HS-27A (cell line): ENCODE measurements at places on chromosomes 4 and X.

- no peak for DNase-seq
These were observed 171.8 kb upstream of the PACRGL start for GRCh38 chr4:20528508-20528907.

- DNase-seq = no peak
These were observed 55.0 kb downstream of the HTT-AS start for GRCh38 chr4:3019145-3019846.

DNA sequence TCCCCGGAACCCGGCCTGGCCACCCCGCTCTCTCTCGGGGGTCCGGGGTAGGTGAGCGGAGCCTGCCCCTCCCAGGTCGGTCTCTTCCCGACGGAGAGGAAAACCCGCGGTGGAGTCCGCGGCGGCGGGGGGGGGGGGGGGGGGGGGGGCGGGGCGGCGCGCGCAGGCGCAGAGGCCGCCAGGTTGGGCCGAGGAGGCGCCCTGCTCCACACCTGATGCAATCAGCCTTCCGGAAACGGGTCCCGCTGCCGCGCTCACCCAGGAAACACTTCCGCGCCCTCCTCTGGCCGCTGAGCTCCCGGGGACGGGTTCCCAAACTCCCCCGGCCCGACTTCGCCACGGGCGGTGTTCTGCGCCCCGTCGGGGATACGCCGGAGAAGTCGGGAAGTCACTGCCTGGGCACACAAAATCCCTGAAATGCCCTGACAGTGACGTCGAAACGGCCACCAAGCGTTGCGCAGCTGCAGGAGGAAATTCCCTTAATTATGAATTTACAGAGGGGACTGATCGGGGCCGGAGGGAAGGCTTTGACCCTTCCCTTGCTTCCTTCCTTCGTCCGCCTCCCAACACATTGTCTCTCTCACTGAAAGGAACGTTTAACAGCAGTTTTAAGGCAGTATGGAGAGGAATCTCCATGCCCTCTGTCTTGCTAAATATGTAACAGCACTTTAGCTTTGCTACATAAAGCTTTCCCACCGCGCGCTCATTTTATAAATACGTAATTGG is 2.1 kb upstream of the APBB2 start:
- DNase-seq = no peak

DNA sequence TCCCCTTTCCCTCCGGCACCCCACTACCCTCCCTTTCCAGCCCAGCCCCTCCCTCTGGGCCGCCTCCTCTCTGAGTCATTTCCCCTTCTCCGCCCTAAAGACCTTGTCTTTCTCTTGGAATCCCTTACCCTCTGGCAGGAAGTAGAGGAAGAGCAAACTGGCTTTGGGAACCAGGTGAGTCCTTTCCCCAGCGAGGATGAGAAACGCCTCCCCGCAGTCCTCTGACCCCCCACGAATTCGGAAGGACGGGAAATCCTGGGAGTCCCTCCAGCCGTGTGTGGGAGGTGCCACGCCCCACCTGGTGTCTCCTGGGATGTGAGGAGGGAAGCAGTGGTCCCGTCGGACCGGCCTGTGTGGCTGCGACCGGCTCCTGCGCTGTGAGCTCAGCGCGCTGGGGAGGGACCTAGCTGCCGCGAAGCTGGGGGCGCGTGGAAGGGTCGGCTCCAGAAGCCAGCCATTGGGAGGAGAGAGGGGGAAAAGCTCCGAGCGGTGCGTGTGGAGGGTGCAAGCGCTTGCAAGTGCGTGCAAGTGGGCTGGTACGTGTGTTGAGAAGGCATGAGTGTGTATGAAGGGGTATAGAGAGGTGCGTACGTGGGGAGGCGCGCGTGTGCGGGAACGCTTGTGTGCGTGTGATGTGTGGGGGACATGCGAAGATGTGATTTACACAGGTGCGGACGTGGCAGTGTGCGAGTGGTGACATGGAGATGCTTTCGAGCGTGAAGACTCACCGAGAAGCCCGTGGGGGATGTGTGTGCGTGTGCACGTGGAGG is 46.3 kb downstream of the TEX13B start:
- no peak for DNase-seq

DNA sequence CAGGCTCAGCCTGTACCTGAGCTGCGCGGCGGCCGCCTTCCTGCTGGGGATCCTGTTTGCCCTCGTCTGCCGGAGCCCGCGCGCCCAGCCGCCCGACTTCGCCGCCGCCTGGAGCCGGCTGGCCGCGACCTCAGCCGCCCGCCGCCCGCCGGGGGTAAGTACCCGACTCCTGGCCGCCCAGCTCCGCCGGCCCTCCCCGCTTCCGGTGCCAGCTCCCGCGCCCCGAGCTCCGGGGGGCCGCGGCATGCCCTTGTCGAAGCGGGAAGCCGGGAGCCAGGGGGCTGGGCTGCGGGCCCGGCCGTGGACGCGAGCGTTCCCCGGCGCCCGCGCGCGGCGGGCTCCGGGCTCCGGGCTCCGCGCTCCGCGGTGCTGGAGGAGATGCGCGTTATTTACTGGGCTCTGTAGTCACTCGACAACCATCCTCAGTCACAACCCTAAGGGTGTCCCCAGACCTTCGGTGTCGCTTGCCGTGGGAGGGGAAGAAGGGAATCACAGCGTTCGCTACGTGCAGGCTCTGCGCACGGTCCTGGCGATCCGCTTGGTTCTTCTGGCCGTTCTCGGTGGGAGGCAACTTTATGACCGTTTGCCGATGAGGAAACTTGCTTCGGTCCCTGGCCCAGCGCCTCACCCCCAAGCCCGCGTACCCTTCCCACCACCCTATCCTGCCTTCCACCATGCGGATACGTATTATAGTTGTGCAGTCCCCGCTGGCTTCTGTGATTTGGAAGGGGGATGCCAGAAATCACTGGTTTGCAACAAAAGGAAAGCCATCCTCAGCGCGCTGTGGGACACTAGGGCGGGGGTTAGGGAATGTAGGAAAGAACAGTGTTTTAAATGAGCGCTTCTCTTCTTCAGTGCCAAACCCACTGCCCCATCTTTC is 944 bp downstream of the SNX25 start:
- no peak for DNase-seq

DNA sequence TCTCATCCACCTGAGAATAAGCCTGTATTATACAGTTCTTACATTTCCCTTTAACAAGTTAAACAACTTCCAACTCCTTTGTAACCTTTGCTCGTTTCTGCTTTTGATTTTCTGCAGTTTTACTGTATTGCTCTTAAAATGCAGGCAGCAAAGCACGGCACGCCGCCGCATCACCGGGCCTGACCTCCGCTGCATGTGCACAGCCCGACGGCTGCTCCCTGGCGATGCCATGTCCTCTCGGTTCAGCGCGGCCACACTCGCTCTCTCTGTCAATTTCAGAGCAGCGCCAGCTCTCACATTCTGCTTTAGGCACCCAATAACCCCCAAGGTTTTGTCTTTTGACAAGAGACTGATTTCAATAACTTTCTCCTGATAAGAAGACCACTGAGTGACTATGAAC is 60.3 kb downstream of the DCTD start:
- DNase-seq = no peak

- no peak for DNase-seq
These were observed 79.7 kb downstream of the TMEM131L start for GRCh38 chr4:153545822-153546221.

DNA sequence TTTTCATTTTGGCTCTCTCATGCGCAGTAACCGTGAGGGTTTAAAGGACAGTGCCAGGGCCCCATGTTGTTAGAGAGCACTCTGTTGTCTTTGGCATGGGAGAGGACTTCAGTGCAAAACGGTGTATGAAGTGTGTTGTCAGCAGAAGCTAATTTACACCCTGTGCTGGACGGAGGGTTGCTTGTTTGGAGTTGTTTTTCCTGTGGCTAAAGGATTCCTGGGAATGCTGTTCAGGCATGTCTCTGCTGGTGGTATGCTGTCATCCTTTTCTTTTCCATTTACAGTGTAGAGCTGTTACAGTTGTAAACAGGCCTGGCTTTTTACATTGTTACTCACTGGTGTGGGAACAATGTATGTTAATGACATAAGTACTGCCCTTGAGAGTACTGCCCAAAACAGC is 206.3 kb downstream of the CBR4 start:
- DNase-seq = no peak

- DNase-seq = no peak
These were observed 121.9 kb downstream of the RBMX2 start for GRCh38 chrX:130523460-130524394.

DNA sequence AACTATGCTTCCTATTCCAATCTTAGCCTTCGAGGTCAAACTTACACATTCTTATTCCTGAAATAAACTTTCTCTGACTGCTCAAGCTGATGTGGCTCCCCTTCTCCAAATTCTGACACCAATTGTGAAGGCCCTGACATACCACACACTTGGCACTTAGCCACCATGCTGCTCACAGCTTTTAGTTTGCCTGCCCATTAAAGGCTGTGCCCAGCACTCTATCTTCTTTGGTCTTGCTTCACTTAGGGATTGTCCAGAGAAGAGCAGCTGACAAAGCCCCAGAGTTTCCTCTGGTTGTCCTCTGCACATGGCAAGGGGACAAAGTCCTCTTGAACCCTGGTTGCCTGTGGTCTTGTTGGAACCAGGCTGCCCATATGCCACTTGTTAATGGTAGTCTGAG is 126.1 kb downstream of the ARHGEF9 start:
- DNase-seq = no peak

GRCh38 chrX:57929373-57929772 is 19.1 kb upstream of the ZXDA start:
- DNase-seq = no peak

DNA sequence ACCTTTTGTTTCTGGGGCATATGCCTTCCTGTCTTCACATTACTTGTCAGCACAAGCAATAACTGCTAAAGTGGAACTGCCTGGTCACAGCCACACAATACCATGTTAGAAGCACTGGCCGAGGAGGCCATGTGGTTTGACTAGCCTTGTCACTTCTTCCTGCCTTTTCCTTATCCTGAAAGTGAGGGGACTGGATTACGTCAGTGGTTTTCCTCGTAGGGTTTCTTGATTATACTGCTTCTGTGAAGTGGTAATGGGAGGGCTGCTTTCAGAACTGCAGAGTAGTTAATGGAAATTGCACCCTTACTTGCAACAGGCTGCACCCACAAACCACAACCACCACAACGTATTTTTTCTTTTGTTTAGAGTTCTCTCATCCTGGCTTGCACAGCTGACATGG is 26.6 kb downstream of the ZRSR2 start:
- DNase-seq = no peak

GRCh38 chr4:98937986-98938720 is 9.2 kb upstream of the EIF4E start:
- no peak for DNase-seq

DNA sequence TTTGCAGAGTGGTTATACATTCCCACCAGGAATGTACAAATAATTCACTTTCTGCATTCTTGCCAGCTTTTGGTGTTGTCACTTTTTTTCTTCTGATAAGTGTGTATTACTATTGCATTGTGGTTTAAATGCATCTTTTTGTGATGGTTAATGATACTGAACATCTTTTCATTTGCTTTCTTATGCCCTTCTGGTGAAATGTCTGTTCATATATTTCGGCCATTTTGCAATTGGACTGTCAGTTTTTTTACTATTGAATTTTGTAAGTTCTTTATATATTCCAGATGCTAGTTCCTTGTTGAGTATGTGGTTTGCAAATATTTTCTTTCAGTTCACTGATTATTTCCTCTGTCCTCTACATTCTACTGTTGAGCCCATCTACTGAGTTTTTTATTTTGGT is 19.4 kb upstream of the BMP2K start:
- no peak for DNase-seq

GRCh38 chr4:68249434-68249833 is 3.9 kb upstream of the TMPRSS11B start:
- no peak for DNase-seq

DNA sequence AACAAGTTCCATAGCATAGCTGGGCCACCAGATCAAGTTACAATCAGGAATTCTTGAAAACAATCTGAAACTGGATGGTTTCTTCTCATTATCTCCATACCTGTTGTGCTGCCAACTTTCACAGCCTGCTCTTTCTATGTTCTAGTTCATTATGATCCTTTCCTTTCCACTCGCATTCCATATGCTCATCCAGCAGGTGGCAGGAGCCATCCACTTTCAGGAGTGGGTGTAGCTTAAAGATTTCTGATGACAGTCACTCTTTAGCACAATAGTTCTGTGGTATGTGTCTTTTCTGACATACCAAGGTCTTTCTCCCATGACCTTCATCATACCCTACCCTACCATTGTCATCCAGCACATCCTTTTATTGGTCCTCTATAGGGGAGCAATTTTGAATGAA is 46.4 kb downstream of the PAGE2 start:
- no peak for DNase-seq

GRCh38 chrX:47214435-47215077 is 3.9 kb upstream of the CDK16 start:
- no peak for DNase-seq

DNA sequence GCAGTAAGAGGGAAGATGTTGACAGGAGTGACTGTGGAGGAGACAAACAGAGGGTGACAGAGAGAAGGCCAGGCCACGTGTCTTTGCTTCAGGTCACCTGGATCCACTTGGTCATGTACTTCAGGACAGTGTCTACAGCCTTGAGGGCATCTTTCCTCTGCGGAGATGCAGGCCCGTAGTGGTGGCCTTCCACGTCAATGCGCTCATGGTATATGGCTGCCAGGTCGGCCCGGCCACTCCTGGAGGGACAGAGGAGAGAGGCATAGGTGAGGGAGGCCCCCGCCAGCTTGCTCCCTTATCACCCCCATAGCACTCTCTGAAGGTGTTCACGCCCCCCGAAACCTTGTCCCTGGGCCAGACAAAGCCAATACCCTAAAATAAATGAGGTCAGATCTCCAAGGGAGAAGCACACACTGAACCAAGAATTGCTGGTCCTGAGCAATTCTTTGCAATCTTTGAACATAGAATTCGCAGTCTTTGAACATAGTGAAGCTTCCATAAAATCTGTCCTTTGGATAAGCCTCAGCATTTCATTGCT is 99.9 kb downstream of the ENPP6 start:
- DNase-seq = no peak

DNA sequence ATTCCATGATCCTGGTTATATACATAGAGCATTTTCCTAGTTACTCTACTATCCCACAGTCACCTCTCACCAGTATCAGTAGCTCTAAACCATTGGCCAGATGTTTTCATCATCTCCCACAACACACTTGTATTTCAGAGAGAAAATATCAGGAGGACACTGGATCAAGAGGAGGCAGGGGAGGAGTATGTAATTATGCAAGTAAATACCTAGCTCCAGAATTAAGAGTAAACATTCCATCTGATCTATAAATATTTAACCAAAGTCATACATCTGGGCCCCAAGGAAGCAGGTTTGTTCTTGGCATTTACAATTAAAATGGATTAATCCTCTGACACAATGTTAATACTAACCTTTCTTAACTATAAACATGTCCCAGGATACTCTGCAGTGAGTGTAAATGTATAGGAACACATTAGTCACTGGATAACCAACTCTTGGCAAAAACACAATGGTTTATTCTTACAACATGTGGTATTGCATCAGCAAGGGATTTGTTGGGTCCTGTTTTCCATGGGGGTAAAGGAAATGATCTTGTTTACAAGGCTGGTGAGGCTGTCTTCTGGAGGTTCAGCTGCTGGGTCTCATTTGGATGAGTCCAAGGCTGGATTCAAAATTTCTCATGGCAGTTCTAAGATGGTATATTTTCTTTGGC is 170.1 kb downstream of the ATG4A start:
- no peak for DNase-seq

DNA sequence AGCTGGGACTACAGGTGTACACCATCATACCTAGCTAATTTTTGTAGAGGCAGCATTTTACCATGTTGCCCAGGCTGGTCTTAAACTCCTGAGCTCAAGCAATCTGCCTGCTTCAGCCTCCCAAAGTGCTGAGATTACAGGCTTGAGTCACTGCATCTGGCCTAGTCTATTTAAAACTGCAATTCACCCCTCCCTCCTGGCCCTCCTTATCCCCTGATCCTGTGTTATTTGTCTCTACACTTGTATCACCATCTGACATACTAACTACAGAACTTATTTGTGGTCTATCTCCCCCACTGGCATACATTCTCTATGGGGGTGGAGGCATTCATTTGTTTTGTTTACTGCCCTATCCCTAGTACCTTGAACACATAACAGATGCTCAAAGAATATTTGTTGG is 23.7 kb downstream of the CC2D2A start:
- DNase-seq = no peak
